ENCODE measurements at places on chromosomes 3 and 15.

DNA sequence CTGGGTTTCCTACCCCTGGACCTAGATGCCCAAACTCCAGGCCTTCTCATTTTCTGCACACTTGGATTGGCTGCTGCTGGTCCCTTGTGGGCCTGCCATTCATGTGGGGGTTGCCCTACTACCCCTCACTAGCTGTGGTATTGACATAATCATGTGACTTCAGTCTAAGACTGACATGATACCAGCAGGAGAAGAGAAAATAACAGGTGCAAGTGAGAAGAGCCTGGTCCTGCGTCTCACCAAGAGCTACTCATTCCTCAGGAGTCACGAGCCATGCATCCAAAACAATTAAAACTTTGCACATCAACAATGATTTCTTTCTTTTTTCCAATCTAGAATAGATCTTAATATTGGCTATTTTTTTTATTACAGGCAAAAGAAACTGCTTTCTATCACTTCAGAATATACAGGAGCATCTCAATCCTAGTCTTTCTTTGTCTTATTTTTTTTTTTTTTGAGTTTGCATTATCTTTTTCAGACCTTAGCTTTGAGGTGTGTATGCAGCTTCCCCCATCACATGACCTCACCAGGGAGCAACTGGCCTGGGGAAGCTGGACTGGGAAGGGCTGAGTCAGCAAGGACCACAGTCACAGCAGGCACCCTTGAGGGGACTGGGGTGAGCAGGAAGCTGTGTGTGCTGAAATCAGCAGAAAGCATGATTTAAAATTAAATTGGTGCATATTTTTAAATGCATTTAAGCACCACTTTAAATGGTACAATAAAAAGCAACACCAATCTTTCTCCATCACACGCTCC is 27.6 kb downstream of the SLC9A9 start:
- DNase-seq, result no peak

DNA sequence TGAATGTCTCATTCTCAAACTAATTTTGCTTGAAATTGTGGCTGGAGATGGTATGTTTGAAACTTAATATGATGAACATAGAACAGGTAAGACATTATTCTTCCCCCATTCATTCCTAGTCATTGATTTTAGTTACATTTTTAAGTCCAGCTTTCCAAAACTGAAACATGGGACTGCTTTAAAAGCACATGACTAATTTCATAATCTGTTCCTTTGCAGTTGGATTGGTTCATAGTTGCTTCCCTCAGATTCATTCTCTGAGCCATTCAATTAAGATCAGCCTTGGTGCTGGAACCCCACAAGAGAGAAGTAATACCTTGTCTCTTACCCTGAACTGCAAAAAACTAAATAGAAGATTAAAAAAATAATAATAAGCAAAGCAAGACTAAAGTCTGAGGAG is 87.5 kb upstream of the TGFBR2 start:
- DNase-seq, result no peak

DNA sequence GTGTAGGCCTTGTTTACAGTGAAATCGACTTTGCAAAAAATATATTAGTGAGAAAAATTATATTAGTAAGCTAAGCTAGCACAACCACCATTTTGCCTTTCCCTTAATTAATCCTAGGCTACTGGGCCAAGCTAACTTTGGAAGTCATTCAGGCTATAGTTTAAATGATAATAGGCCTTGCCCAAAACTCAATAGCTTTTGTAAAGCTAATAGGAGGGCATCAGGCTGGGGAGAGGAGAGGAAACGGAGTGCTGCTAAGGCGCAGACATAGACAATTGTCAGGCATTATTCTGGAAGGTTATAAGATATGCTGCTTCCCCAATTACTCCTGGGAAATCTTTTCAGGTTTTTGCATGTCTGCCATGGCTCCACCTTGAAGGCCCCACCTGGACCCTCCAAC is 1286.0 kb downstream of the NSUN3 start:
- no peak for DNase-seq

- no peak for DNase-seq
Observed at GRCh38 chr15:44265757-44266156, 22.8 kb upstream of the GOLM2 start.

DNA sequence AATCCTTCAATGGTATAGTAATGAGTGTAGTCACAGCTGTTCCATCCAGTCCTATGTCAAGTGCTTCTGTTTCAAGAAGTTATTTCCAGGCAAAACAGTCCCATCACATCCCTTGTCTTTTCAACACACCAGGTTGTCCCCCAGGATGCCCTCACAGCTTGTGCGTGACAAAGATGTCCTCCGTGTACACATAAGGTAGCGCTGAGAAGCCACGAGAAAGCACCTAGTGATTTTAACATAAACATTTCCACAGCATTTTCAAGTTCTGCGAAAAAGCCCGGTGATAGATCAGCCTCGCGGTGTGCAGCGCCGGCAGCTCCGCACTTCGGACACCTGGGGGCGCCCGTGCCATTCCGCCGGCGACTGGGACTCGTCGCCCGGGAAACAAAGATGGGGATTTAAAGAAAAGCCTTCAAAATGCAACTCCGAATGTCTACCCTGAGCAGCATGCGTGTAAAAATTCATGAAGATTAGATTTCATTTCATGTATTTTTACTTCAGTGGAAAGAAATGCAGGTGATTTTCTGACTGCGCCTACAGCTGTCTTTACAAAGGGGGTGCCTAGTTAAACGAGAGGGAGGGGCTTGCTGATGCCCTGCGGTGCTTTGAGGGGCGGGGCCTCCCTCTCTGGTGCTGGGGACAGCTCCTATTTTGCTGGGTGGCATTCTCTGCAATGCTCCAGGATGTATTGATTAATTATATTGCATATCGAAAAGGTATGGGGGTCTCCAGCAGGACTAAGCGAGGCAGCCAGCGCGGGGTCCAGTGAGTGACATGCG is 49.9 kb downstream of the KY start:
- DNase-seq, result peak; percentile 77

GRCh38 chr15:70225416-70225815 is 127.7 kb upstream of the TLE3 start:
- peak; percentile 2 for DNase-seq
